ENCODE measurements at places on chromosomes 16 and 17. TPM values are rescaled to one million over a fixed set of nuclear protein-coding genes. Genes with fewer than 3 reads are reported as not detected.
A peak's percentile ranks its signal among the peaks of the same experiment; 100 is the strongest.

The SPPL2C gene
- total RNA-seq = not detected

The USP43 gene
- not detected for total RNA-seq

The CNGB1 gene
- total RNA-seq = not detected

The KRTAP16-1 gene
- total RNA-seq = not detected

The MMD gene
- total RNA-seq = 24.6 TPM

The TPSAB1 gene
- not detected for total RNA-seq

The MEFV gene
- total RNA-seq = not detected

The GLTPD2 gene
- not detected for total RNA-seq

The MPV17L gene
- 0.34 TPM for total RNA-seq

The CENPN gene
- total RNA-seq = 67.8 TPM

The RHBDF1 gene
- 0.52 TPM for total RNA-seq

The COX6A2 gene
- total RNA-seq = not detected

- DNase-seq = no peak
These were observed 98.8 kb downstream of the IRX5 start for GRCh38 chr16:55029509-55029908.

- DNase-seq = no peak
These were observed 27.9 kb downstream of the SLFN12 start for GRCh38 chr17:35404360-35404759.

DNA sequence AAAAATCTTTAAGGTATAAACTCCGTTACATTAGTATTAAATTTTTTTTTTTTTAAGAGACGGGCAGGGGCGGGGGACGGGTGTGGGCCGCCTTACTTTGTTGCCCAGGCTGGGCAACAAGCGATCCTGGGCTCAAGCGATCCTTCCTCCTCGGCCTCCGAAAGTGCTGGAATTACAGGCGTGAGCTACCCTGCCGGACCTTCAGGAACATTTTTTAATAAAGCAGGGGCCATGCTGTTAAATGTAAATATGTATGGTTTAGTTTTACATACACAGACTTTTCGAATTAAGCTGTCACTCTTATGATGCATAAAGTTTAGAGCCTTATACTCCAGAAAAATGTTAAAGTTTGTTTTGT is 2.4 kb downstream of the PPM1D start:
- DNase-seq = no peak

- no peak for DNase-seq
These were observed 19.2 kb upstream of the MTSS2 start for GRCh38 chr16:70705056-70705455.

- no peak for DNase-seq
These were observed 19.5 kb downstream of the PCTP start for GRCh38 chr17:55770196-55770870.

DNA sequence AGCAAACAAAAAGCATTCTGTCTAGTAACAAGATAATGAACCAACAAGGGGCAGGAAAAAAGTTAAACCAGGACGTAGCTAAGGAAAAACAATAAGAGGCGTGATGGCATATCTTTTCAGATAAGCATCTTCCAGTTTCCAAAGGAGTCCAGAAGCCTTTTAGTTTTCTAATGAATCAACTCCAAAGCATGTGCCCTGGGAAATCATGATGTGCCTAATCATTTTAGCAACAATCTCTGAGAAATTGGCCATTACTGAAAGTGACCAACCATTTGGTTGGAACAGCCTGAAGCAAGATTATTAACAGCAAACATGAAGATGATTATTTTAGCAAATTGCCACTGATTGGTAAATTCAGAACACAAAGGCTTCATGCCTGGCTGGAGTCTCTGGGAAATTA is 440.9 kb upstream of the MAF start:
- no peak for DNase-seq

GRCh38 chr17:61862105-61862574 is 1.2 kb downstream of the BRIP1 start:
- DNase-seq = no peak

GRCh38 chr17:40560592-40561293 is 4.5 kb downstream of the CCR7 start:
- peak; percentile 80 for DNase-seq

GRCh38 chr17:57638284-57638683 is 106.8 kb downstream of the CCDC182 start:
- no peak for DNase-seq

- no peak for DNase-seq
These were observed 21.5 kb upstream of the EEF2K start for GRCh38 chr16:22184615-22184968.

- peak; percentile 19 for DNase-seq
These were observed 8.8 kb downstream of the ZG16B start for GRCh38 chr16:2838928-2839327.

DNA sequence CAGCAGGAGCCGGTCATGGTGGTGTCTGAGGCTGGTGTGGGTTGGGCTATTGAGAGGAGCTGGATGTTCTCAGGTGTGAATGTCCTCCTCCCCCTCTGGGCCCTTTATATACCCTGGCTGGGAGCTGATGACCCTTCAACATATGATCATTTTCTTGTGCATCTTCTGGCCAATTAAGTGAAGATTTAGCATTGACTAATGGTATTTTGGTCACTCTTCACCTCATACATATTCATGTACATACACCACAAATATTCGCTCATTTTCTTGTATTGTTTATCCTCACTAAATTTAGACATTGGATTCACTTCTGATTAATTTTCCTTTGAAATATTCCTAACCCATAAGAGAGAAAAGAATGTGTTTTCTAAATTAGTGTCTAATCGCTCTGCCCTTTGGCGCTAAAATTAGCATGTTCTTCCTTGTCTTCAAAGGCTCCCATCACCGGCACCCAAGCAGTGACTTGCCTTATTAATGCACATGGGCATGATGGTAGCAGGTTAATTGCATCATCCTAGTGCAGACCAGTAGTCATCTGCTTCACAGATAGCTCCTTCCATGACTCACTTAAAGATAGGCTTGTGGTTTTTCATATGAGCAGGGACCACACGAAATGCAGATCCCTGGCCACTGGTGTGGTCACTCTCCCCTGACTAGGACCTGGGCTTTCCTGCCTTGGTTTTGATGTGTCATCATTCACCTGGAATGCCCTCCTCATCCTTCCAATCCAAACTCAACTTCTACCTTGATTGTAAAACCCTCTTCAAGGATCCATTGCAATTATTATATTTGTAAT is at the start of gene KRTAP2-4:
Gene KRTAP2-4, minus strand, starts transcription at position 51 of the 796 bp plus-strand sequence. Its CDS starts 34 bp downstream, at position 17.
- no peak for DNase-seq

DNA sequence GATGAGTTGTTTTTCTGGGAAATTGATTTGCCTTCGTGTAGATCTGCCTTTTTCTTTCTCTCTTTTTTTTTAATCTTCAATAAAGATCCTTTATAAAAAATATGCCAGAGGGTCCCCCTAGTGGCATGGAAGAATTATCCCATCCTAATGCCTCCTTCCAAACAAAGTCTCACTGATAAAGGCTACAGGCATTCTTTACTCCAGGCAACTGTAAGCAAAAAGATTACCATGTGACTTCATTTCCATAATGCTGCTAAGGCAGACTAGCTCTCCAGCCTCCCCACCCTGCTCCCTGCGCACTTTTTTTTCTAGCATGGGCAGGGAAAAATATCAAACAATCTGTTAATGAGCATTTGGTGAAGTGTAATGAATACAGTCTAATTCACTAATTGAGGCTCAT is 220.2 kb upstream of the CDH8 start:
- no peak for DNase-seq

- no peak for DNase-seq
These were observed 29.1 kb downstream of the SEC14L5 start for GRCh38 chr16:4987250-4987579.

DNA sequence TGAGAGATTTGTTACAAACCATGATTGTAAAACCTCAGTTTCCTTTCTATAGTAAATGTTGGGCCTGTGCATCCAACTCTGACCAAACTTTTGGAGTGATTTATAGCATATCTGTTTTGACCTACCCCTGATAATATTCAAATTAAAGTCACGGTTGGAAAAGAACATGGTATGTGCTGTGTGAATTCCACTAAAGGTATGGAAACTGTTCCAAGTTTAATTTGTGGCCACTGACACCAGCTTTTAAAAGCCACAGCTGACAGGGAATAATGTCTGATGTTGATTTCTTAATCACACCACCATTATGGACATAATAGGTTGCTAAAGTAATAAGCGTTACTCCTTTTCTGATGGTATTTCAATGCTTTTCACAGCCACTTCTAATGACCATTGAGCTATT is 1215.9 kb downstream of the CDH8 start:
- DNase-seq = no peak

DNA sequence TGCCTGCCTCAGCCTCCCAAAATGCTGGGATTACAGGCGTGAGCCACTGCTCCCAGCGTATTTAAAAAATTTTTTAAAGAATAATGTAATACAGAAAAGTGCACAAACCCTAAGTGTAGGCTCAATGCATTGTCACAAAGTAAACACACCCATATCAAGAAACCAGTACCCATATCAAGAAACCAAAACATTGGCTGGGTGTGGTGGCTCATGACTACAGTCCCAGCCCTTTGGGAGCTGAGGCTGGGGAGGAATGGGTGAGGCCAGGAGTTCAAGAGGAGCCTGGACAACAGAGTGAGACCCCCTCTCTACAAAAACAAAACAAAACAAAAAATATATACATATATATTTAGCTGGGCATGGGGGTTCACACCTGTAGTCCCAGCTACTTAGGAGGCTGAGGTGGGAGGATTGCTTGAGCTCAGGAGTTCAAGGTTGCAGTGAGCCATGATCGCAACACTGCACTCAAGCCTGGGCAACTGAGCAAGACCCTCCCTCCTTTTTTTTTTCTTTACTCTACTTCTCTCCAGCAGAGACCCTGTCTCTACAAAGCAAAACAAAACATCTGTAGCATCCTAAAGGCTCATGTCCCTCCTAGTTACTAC is 9.3 kb upstream of the PRR14 start:
- no peak for DNase-seq

DNA sequence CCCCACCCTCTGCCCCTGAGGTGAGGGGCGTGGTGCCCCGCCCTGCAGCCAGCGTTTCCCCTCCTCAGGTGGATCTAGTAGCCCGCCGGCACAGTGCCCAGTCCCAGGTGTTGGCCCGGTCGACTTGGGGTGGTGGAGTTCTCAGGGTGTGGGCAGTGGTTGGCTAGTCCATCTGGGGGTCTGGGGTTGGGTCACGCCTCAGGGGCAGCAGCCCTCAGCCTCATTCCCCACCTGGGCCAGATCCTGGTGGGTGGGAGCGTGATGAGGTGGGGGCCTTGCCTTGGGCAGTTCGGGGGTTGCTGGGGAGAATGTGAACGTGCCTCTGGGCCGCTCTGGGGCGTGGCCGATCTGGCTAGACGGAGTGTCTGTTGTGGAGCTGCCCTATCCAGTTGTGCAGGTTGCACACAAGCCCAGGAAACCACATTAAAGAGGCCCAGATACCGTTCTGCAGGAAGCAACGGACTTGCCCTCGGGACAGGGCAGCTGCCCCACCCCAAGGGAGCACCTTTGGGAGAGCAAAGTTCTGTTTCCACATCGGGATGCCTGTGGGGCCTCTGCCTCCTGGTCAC is 32.0 kb downstream of the GSE1 start:
- DNase-seq = no peak

DNA sequence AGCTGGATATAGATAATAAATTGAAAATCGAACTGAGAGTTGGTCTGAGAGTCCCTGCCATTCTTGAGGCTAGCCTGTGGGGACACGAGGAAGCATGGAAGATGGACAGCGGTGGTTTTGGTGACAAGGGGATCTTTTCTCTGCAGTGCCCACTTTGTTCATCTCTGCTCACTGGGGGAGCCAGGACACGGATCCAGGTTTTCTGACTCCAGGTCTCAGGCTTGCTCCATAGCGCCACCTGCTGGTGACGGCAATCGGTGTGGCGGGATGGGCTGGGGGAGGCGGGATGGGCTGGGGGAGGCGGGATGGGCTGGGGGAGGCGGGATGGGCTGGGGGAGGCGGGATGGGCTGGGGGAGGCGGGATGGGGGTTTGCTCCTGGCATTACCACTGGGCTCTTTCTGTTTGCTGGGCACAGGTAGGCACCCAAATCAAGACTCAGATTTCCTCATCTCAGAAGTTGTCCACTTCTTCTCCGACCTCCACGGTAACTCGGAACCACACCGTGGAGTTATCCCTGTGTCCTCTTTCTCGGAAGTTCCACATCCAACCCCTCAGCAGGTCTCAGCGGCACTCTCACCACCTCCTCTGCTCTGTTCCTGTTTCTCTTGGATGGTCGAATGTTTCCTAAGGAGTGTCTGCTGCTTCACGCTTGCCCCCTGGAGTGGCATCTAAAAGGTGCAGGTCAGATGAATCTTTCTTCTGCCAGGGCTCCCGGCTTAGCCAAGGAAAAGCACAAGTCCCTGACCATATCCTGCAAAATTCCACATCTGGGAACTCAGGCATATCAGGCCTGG is 142.4 kb downstream of the CYLD start:
- DNase-seq = no peak

GRCh38 chr17:2453866-2454265 is 53.0 kb upstream of the MNT start:
- DNase-seq = no peak

DNA sequence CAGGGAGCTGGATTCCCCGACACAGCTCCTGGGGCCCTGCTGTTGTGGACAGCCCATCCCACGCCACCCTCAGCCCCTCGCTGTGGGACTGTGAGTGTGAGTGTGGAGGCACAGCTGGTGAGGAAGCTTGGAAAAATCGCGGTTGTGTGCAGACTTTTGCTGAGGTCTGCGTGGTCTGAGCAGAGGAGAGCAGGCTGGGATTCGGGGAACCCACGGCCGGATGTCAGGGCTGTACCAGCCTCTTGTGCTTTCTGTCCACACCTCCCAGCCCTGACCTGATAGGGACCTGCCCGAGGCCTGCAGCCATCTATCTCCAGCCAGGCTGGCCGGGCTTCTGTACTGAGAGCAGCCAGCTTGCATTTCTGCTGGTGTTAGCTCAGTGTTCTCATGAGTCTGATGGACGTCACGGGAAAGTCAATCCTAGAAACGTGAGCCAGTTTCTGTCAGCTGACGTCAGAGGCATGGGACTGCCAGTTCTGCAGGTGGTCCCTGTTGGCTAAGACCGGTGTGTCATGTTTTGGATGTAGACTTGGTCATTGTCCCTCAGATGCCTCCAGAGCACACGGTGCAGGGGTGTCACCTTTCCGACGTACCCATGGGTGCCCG is 72.8 kb upstream of the ZNF750 start:
- no peak for DNase-seq

DNA sequence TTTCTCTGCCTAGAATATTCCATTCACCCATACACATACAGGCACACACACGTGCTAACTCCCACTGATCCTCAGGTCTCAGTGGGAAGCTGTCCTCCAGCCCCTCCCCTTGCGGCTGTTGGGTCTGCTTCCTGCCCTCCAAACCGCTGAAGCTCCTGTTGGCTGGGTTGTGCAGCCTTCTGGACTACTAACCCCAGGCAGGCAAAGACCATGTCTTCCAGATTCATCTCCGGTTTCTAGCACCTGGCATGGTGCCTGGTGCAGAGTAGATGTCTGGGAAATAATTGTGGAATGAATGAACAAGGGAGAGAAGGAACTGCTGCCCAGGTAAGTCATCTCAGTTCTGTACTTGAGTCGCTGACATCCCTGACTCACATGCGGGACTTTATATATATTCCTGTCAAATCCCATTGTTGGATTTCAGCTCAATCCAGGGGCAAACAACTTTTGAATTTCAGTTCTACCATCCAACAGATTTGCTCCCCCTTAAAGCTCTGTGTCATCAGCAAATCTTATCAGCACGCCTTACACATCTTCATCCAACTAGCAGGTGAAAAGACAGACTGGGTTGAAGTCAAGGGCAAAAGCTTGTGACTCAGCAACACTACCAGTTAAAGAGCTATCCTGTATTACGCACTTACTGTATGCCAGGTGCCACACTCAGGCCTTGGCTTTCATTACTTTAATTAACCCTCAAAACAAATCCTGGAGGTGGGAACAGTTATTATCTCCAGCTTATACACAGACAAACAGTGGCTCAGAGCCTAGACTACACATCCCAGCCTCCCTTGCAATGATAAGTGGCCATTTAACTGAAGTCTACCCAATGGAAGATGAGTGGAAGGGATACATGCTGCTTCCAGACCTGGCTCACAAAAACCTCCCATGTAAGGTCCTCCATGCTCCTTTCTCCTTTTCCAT is 51.1 kb downstream of the SRCIN1 start:
- no peak for DNase-seq
